ENCODE measurements at places on chromosomes 12 and 14.

GRCh38 chr12:102195826-102196225, 1.8 kb downstream of the PMCH start:
- DNase-seq, result no peak

DNA sequence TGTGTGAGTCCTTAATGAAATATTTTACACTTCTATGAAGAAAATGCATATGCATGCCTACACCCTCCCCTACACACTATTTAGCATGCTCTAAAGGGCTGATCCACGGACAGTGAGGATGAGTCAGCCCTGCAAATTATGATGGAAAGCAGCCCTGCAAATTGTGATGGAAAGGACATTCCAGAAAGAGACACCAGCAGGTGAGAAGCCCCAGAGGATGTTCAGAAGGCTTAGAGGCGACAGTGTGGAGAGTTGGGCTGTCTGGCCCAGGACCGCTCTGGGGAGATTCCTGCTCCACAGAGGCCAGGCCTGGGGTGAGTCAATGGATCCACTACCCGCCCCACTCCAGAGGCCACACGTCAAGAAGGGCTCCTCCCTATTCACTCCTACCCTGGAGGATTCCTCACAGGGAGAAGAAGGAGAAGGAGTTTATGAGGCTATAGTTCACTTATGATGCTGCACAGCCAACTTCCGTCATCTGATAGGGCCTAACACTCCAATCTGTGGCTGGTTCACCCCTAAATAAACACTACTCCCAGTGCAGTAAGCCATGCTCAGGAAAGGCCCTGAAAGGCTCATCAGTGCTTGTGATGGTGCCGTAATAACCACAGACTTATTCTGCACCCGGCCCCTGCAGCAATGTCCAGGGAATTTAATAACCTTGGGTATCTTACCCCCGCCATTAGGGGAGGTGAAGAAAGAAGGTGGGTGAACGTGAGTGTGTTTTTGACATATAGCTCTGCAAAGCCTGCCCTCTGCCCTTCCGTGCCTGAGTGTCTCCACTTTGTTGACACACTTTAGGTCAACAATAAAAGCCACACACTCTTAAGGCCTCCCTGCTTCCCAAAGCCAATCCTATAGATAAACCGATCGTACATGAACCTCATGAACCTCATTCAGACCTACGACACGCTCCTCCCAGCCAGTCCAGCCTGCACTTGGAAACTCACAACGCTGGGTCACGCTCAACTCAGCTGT, 46.4 kb downstream of the CLMN start:
- DNase-seq, result no peak

GRCh38 chr12:71955970-71956369, 17.3 kb downstream of the TPH2 start:
- no peak for DNase-seq

GRCh38 chr14:57610631-57611030, 117.0 kb upstream of the CCDC198 start:
- DNase-seq, result no peak

- no peak for DNase-seq
Measured at GRCh38 chr14:102537981-102538601, 28.5 kb upstream of the ANKRD9 start.

- no peak for DNase-seq
Measured at GRCh38 chr12:70691018-70691672, 53.9 kb upstream of the PTPRB start.

DNA sequence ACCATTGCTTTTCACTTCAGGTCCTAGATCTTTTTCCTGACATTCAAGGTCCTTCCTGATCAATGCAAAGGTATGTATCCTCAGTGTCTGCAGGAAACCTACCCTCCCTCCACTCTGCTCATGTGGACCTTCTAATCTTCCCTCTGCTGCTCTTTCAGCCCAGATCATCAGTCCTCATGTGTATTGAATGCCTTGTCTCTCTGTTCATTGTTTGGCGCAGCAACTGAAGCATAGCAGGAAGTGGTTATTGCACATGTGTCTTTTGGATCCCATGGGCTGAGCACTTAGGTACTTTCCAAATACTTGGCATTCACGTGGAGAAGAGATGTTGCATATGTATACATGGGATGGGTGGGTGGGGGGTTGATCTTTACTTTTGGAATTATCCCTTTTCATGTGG, 4.3 kb upstream of the NIN start:
- DNase-seq, result no peak

DNA sequence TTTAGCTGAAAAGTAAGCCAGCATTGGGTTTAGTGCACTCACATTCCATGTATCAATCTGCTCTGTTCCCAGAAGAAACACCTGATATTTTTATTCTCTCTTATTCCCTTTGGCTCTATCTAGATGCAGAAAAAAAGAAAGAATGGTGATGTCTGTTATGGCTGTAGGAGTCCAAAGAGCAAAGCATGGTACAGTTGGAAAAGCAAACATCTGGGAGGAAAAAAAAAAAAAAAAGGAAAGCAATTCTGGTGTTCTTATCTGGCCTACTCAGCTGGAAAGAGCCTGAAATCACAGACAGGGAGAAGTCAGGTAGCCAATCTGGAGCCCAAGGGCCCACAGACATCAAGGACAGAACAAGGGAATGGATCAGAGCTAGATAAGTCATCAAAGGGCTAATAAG, 293.9 kb downstream of the DUSP6 start:
- DNase-seq, result no peak

- no peak for DNase-seq
Measured at GRCh38 chr14:102394717-102395375, 32.1 kb downstream of the TECPR2 start.

DNA sequence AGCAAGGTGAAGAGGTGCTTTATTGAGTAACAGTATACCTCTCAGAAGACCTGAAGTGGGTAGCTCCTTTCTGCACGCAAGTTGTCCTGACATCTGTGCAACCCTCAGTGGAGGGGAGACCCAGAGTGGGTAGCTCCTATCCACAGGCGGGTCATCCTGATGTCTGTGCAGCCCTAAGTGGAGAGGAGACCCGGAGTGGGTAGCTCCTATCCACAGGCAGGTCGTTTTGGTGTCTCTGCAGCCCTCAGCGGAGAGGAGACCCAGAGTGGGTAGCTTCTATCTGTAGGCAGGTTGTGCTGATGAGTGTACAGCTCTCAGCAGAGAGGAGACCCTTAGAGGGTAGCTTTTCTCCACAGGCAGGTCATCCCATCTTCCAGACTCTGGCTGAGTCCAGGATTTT, 45.1 kb upstream of the PRPF39 start:
- DNase-seq, result no peak

DNA sequence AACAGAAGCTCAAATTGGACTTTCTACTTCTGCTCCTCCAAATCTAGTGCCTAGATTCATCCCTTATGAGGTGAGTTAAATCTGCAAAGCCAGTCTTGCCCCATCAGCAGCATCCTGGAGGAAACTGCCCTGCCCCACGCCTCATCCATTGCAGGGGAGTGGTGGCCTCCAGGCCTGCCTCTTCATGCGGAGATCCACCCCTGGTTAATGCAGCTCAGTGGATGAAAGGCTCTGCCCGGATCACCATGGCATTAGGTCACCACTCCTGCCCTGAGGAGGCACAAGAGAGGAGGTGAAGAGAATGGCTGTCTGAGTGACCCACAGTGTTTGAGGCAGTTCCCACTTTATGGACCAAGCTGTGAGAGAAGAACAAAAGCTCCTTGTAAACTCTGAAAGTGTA, 218.1 kb downstream of the C12orf75 start:
- no peak for DNase-seq

- no peak for DNase-seq
Measured at GRCh38 chr12:74365178-74365964, 172.3 kb upstream of the ATXN7L3B start.

DNA sequence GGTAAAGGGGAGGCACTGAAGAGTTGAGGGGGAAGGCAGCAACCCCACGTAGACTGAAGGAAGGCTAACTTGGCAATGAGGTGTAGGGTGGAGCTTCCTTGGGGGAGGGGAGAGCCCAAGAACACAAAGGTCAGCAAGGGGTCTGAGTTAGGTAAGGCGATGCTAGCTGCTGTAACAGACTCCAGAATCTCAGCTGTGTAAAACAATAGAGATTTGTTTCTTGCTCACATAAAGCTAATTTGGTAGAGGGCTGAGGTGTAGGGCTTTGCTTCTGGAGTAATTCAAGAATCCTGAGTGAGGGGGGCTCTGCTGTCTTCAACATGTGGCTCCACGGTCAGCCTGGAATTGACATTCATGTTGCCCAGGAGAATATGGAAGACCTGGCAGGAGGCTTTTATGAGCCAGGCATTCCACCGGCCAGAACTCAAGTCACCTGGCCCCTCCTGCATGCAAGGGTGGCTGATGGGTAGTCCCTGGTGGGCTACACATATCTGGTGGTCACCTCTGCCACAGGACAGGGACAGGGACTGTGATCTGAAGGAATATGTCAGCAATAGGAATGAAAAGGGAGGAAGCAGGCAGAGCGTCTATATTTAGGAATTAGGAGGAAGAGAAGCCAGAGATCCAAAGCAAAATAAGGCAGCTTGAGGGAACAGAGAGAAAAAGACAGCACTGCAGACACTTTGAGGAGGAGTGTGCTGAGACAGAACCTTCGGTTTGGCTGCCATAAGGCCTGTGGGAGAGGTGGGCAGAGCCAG, 153.7 kb downstream of the ZFP36L1 start:
- DNase-seq, result no peak

- no peak for DNase-seq
Measured at GRCh38 chr12:113757221-113758002, 208.7 kb downstream of the RBM19 start.

DNA sequence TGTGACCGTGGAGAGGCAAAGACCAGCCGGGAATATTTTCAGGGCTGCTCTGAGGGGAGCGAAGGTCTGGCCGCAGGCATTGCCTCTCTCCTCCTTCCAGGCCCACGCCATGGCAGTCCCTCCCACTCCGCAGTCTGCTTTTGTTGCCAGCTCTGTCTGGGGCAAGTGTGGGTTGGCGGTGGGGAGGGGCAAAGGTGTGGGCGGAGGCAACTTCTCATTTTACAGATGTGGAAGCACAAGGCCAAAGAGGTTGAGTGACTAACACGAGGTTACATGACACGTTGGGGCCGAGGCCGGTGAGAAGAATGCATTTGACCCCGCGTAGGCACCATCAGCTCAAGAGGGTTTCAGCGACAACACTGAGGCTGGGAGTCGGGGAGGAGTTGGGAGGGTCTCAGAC, 6.1 kb upstream of the FAIM2 start:
- DNase-seq, result no peak

GRCh38 chr14:92924247-92924646, 1.3 kb downstream of the CHGA start:
- DNase-seq, result no peak

DNA sequence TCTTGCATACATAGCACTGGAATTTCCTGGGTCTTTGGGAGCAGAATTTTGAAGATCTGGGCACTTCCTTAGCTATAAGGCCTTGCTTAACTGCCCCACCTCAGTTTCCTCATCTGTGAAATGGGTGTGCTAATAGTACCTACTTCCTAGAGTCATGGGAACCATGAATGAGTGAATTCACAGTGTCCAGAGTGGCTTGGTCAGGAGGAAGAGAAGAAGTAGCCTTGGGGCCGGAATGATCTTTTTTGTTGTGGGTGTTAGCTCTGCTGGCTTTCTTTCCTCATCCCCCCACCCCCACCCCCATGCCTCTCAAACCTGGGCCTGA, 2.4 kb downstream of the SH2B3 start:
- no peak for DNase-seq

- no peak for DNase-seq
Measured at GRCh38 chr12:80353254-80353653, 90.8 kb upstream of the PTPRQ start.

GRCh38 chr12:62135553-62136200, 124.5 kb upstream of the USP15 start:
- DNase-seq, result no peak

GRCh38 chr12:110270125-110270962, 10.7 kb upstream of the ATP2A2 start:
- no peak for DNase-seq

DNA sequence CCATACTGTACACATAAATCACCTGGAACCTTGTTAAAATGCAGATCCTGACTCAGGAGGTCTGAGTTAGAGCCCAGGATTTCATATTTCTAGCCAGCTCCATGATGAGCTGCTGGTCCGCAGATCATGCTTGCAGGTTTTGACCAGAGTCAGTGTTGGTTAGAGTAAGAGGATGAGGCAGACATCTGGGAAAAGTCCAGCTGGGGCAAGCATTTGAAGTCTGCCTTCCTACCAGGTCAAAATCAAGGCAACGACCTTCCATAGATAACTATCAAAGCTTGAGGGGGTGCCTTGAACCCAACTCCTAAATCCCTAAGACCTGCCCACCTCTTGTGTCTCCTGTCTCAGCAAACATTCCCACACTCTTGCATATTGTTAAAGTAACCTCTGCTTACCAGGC, 9.2 kb downstream of the OAS2 start:
- no peak for DNase-seq

DNA sequence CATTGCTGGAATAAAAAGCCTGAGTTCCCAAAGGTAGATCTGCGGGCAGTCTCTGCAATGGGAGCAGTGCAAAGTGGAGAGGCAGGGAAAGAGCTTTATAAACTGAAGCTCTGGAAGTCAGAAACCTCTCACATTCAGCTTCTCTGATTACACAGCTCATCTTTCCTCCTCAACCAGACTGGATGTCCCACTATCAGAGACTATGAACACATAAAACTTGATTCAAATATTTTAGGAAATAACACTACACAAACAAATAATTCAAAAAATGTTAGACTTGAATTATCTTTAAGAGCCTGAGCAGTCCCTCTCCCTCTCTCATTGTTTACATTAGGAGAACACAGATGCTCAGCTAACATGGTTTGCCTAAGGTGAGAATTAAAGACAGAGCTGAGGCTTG, 72.9 kb downstream of the DENND5B start:
- no peak for DNase-seq

DNA sequence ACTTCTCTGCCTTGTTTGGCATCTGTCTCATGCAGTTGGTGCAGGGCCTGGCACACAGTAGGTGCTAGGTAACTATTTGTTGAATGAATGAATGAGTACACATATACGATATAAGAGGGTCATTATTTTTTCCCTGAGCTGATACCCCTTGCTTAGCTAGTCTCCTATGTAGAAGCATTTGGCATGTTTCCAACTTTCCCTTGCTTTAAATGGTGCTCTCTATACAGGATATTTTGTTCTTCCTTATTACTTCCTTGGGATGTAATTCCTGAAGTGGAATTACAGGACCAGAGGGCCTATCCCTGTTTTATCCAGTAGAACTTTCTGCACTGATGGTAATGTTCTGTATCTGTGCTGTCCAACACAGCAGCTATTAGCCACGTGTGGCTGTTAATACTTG, 250.1 kb upstream of the PWP1 start:
- DNase-seq, result no peak

DNA sequence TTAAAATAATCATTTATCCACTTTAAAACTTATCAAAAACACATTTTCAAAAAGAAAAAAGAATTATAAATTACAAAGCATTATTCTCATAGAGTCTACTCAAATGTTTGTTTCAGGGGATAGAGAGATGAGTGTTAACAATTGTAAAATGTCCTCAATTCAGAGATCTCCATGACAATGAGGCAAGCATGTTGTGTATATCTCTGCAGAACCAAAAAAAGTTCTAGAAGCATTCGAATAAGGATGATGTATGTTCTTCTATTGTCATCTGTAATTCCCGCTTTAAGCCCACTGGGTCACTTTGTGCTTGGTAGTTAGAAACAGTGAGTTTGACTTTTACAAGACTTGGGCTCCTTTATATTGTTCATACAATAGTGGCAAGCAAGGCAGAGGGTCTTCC, 73.6 kb upstream of the CCDC198 start:
- no peak for DNase-seq

GRCh38 chr12:53292426-53292825, 2.9 kb upstream of the PFDN5 start:
- DNase-seq, result no peak
